Stimulated activated CD4-positive, alpha-beta T cell treated with anti-CD3 and anti-CD28 coated beads, TNF-alpha, amount 100 ng/mL, for 1 hour (primary cell): ENCODE measurements at places on chromosomes 2 and 18.

GRCh38 chr18:62394006-62394763 lies 69.1 kb downstream of the TNFRSF11A start:
- DNase-seq: no peak

DNA sequence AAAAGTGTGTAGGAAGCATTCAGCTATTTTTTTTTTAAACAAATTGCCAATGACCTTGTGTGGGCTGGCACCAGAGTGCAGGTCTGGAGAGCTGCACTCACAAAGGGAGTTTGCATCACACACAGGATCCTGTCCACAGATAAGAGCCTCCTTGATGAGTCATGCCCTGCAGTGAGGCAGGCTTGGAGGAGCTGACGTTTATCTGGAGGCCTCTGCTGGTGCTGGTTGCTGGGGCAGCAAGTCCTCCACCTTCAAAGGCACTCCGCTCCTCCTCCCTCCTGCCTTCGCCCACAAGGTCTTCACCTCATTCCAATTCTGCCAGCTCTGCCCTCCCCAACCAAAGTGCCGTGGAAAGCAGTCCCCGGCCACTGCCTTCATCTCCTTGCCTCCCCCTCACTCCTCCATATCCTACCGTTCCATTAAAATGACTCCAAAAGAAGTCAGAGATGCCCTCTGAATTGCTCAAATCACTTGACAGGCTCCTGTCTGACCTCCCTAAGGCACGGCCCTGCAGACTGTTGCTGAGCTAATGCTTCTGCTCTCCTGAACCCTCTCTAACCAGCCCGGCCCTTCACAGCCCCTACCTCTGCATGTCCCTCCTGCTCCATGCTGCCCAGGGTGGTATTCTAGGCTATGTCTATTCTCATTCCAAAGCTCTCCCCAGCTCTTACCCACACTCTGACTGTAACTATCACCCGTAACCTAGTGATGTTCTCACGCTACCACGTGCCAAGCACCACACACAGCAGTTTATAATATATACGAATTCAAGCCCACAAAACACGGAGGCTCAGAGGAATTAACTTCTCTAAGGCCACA lies 30.9 kb downstream of the LONRF2 start:
- DNase-seq: no peak

DNA sequence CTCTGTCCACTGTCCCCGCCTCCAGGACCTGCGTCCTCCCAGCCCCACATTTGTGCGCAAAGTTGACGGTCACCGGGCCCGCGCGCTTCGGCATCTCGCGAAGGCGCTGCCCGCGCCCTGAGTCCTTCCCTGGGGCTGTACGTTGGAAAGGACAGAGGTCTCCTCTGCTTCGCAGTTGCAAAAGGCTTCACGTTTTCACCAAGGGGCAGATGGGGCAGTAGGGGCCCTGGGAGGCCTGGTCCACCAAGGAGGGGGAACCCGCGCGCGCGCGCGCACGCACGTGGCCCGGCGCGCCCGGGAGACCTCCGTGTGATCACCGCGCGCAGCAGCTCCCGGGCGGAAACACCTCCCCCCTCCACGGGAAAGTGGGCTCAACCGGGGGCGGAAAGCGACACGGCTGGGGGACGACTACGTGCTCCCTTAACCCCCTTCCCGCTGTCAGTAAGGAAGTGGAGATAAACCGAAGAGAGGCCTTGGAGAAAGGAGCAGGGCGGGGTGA lies 21.9 kb downstream of the TEX44 start:
- peak; percentile 45 for DNase-seq

DNA sequence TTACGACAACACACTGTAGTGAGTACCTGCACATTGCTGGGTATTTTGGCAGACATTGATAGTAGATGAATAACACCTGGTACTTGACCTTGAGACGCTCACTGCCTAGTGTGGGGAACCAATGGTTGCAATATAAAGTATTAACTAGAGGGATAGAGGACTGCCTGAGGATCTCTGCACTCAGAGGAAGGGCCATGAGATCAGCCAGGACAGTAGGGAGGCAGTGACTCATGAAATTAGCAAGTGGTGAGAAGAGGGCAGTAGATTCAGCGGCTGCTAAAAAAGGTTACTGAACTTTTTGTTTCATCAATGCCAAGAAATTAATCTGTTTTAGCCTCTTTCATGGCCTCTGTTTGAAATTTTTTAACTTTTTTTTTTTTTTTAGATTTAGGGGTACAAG lies 250.8 kb upstream of the TCF4 start:
- no peak for DNase-seq

- no peak for DNase-seq
Observed at GRCh38 chr18:808086-808485, 4.0 kb downstream of the YES1 start.

- DNase-seq: no peak
Observed at GRCh38 chr2:198374375-198375082, 570.1 kb downstream of the PLCL1 start.

- no peak for DNase-seq
Observed at GRCh38 chr2:220786216-220786615, 785.9 kb downstream of the EPHA4 start.

- DNase-seq: no peak
Observed at GRCh38 chr2:47388888-47389287, 14.1 kb upstream of the MSH2 start.

GRCh38 chr2:73877071-73877802 lies 15.6 kb upstream of the ACTG2 start:
- DNase-seq: no peak

GRCh38 chr2:157190151-157190550 lies 67.4 kb upstream of the GALNT5 start:
- no peak for DNase-seq

DNA sequence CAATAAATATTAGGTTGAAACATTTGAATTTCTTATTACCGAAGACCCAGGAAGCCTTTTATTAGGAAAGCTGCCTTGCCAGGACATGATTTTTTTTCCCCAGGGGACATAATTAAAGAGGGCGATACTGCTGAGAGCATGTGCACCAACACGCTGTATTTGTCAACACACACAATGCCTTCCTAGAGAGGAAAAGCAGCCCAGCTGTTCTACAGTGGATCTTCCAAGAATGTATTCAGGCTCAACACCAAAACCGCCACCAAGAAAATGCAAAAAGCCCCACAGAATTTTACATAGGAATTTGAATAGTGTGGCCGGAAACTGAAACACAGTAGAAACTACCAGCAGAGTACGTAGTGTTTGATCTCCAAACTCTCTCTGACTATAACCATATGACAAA lies 320.4 kb downstream of the DLGAP1 start:
- DNase-seq: no peak

- no peak for DNase-seq
Observed at GRCh38 chr2:237473878-237474441, 13.1 kb upstream of the MLPH start.

DNA sequence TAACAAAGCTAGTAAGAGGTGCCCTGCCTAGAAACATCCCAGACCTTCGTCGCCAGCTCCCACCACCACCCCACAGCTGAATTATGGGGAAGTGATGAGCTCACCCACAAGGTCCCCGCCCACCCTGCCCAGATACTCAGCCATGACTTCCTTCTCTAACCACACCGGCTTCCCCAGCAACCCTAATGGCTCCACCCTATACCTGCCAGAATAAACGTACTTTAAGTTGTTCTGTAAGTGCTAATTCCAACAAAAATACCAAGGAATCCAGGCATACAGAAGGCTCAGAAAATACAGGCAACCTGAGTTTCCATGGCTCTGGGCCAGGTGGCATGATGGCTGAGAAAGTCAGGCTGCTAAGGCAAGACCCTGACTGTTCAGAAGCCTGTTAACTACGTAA lies 39.1 kb downstream of the TMEM163 start:
- no peak for DNase-seq

DNA sequence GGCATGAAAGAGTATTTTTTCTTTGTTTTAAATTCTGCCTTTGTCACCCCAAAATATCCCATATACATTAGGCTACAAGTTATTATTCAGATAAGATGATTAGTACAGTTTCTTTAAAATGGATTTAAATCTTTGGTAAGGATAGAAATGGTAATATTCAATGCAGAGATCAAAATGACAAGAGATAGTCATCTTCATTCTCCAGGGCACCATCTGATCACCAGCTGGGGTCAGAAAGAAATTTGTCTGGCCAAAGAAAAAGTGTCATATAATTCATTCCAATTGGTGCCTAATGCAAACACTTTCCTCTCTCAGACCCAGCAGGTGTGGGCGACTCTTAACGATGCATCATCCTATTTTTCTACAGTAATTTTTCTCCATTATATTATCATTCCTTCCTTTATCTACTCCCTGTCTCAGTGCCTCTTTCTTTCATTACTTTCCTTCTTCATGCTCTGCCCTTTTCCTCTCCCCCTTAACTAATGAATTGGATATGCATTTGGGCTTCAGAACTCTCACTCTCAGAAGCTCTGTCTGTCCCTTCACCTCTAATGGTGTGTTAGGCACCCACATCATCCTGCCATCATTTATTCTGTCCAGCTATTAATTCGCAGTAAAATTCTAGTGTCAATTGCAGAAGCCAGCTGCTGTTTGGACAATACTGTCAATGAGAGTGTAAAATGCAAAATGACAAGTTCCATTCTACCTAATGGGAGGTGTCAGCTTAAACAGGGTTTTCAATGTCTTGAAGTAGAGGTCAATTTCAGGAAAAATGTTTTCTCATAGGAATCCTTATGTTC lies 570.5 kb downstream of the TDRD15 start:
- DNase-seq: no peak

DNA sequence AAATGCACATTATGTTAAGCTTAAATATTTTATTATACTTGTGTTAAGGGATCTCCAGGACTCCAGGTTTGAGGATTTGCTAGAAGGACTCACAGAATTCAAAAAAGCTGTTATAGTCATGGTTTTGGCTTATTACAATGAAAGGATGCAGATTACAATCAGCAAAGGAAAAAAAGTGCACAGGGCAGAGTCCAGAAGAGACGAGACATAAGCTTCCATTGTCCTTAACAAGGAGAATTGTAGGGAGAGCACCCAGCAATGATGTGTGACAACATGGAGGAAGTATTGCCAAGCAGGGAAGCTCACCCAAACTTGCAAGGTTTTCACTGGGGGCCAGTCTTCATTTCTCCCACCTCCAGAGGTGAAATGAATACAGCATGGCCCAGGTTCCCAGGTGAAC lies 12.8 kb upstream of the MYO5B start:
- DNase-seq: no peak

- no peak for DNase-seq
Observed at GRCh38 chr2:54878182-54878581, 154.7 kb downstream of the EML6 start.

DNA sequence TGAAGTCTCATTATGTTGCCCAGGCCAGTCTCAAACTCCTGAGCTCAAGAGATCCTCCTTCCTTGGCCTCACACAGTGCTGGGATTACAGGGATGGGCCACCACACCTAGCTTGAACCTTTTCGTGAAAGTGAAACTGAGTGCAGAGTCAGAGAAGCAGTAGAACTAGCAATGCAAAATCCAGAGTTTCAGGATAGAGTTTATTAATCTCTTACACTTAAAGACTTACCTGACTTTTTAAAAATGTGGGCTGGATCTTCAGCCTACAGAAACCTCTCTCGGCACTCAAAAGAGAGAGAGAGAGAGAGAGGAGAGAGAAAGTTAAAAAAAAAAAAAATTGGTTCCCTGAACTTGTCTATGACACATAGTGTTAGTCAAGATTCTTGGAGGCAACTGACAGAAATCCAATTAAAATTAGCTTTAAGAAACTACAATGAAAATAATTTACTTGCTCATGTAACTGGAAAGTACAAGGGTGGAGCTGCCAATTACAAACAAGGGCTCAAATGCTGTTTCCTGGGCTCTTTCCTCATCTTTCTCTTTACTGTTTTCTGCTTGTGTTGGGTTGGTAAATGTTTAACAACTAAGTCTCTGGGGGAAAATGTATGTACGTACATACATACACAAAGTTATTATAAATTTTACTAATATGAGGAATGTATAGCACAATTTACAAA lies 98.1 kb upstream of the CERS6 start:
- DNase-seq: no peak

- DNase-seq: no peak
Observed at GRCh38 chr2:32712870-32713269, 85.0 kb downstream of the TTC27 start.

DNA sequence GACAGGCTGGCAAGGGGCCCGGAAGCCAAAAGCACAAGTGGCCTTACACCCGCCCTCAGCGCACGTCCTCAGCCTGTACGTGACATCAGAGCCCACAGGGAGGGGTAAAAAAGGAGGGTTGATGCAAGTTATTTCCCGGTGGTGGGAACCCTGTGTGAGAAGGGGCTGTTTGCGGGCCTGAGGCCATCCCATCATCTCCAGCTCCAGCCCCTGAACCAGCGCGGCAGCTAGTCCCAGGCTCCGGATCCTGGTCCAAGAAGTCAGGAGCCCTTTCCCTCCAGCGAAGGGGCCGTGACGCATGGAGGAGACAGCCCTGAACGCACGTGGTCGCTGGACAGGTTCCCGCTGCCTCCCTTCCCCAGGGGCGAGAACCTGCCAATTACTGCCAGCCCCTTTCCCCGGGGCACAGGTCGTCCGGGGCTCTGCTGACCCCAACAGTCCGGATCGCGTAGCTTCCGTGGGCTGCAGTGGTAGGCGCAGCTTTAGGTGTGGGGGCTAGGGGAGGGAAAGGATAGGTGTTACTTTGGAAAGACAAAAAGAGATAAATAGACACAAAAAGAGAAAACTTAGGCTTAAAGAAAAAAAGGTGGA lies 1.3 kb upstream of the LRP2 start:
- no peak for DNase-seq

- DNase-seq: no peak
Observed at GRCh38 chr2:190746971-190747761, 98.3 kb downstream of the NAB1 start.

- DNase-seq: no peak
Observed at GRCh38 chr2:29983308-29983707, 61.9 kb upstream of the ALK start.

DNA sequence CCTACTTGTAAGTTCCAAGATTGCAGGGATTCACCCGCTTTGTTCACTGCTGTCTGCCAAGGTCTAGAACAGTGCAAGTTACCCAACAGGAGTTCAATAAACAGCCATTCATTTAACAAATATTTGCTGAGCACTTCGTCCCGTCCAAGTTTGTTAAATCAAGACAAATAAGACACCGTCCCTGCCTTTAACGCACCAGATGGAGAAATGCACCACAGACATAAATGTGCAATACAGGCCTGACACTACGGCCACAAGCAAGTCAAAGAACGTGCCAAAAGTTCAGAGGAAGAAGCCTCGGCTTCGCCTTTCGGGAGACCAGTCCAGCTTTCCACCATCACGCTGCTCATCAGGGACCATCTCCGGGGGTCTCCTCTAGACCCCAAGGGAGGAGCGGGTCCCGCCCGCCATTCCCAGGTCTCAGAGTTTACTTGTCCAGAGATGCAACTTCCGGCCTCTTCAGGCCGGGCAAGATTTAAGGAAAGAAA lies 429 bp downstream of the C2orf76 start:
- DNase-seq: no peak

DNA sequence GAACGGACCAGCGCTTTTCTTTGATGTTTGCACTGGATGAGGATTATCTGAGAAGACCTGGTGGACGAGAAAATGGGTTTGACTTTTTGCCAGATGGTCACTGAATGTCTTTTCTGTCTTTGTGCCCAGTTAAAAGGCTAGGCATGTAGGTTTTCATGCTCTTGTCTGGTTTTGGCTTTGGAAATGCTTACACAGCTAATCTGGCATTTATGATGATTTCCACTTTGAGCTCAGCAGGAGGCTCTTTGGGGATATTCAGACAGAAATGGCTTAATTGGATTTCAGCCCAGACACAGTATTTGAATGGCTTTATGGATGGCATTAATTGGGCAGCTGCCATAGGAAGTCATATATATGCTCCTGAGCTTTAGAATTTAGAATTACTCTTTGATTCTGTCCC lies 59.6 kb downstream of the NCK2 start:
- no peak for DNase-seq

GRCh38 chr2:64692401-64692800 lies 38.7 kb upstream of the SERTAD2 start:
- DNase-seq: no peak
